ENCODE measurements at places on chromosomes 16 and 17.
A peak's percentile ranks its signal among the peaks of the same experiment; 100 is the strongest.

- no peak for DNase-seq
Observed at GRCh38 chr17:5702951-5703510, 118.7 kb upstream of the NLRP1 start.

GRCh38 chr17:63445571-63445953 is 544 bp downstream of the CYB561 start:
- DNase-seq = peak; percentile 31

- DNase-seq = no peak
Observed at GRCh38 chr16:57031156-57031555, 41.8 kb downstream of the NLRC5 start.

DNA sequence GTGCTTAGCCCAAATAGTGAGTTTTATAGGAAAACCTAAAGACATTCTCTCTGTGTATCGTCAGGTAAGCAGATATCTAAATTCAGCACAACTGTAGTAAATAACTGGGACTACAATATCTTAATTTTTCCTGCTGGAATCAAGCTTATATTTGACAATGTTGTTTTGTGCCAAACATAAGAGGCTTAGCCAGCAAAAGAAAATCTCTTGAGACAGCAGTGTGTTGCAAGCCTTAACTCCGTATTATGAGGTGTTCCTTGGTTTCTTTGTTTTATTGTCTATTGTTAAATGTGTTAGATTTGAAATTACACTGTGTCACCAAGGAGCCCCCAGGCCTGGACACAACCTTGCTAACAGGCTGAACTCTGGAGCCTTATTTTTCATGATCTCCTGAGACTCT is 1570.6 kb upstream of the GOT2 start:
- no peak for DNase-seq

- DNase-seq = no peak
Observed at GRCh38 chr17:63292421-63292820, 153.7 kb downstream of the CYB561 start.

DNA sequence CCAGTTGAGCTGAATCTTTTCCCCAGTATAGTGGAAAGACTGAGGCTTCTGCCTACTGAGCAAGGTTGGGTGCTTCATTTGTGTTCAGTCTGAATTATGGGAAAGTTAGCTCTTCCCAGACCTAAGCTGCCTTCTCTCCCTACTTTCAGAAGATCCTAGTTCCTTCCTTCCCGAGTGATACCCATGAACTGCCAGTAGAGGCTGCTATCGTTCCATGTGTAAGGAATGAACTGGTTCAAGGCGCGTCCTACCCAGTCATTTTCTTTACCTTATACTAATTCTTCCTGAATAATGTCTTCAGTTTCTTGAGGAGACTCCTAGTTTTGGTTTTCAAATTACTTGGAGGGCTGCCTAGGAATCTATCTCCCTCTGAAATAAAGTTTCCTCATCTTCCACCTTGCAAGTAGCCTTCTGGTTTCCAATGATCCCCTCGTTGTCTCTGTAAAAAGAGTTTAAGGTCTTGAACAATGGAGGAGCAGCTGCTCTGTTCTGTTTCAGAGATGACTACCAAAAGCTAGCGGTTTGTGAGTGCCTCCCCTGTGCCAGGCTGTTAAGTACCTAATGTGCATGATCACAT is 934 bp upstream of the AOC2 start:
- DNase-seq = peak; percentile 41

DNA sequence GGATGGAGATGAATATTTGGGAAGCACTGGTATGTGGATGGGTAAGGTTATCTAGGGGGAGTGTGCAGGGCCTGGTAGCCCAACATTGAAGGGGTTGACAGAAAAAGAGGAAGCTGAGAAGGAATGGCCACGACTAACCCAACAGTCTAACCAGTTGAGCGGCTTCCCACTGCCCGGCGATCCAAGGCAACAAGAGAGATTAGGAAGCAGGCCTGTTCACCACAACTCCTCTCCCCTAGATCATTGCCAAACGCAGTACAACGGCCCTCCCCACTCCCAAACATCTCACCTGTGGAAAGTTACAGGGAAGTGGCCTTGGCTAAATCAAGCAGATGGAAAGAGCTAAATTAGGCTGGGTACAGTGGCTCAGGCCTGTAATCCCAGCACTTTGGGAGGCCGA is 11.2 kb upstream of the RANGRF start:
- no peak for DNase-seq

DNA sequence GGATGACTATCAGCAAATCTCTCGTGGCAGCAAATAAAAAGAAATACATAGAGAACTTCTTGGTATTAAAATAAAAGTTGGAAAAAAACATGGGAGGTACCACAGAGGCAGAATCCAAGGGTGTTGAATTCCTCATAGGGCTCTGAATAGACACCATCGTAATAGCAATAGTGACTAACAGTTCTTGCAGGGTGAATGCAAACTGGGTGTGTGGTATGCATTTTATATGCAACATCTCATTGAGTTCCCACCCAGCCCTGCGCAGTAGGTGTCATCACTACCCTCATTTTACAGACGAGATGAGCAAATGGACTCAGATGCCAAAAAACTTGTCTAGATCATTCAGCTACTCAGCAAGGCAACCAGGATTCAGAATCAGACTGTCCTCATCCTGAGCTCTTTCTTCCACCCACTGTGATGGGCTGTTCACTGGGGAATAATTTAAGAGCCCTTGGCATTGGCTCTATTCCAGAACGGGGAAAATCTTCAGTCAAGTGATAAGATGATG is 354.6 kb upstream of the CDH11 start:
- DNase-seq = no peak

- no peak for DNase-seq
Observed at GRCh38 chr17:44924107-44924544, 8.8 kb upstream of the GFAP start.

DNA sequence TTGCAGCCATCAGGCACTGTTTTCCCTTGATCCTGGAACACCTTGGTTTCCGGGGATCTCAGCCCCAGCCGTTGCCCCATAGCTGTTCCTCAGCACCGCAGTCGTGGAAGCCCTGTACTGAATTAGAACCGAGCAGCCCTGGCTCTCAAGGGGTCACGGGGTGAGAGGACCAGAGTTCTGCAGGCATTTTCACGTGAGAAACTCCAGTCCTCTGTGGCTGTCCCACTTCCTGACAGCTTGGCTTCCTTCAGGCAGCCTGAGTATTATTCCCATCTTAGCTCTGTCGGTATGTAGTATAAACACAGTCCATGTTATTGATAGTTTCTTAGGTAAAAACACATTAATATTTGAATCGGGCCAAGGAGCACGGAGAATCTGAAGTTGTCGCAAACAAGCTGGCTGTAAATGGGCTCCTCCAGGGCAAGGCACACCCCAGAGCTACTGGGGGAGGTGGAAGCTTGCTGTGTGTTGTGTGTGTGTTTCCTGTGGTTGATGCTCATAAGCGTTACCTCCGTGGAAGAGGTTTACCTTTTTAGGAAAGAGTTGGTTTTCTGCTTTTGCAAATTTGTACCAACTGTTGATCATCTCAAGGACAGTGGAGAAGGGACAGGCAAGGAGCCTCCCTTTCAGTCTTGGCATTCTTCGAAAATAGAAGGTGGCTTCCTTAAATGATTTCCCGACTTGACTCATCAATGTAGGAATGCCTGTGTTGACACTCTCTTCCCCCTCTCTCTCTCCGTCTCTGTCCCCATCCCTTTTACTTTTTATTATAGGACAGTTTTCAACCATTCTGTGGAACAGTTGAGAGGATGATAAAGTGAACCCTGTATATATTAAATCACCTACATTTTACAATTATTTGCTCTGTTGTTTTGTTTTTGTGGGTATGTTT is 208.9 kb upstream of the CHMP6 start:
- DNase-seq = peak; percentile 27

GRCh38 chr16:69610356-69610755 is 44.6 kb downstream of the NFAT5 start:
- DNase-seq = no peak

DNA sequence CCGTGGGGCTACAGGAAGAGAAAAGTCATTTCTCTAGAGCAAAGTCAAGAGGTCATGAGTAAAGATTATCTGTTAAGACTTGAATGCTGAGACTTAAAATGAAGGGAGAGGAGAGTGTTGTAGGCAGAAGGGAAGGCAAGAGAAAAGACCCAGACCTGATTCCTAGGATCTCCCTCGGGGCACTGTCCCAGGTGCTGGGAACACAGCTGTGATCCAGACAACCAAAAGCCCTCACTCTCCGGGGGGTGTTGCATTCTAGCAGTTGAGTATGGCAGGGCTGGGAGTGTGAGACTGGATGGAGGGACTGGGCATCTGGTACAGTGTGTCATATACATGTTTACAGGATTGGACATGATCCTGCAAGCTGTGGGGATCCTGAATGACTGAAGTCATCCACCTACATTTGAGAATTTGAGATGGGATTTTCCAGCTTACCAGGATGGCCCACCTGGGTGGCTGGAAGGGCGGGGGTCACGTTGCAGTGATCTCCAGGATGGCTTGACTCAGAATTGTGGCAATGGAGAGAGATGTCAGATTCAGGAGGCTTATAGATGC is 29.1 kb downstream of the ARSG start:
- DNase-seq = no peak

GRCh38 chr17:42098730-42099399 is 592 bp upstream of the ZNF385C start:
- DNase-seq = no peak

GRCh38 chr17:82366749-82367148 is 4.8 kb upstream of the UTS2R start:
- no peak for DNase-seq

- peak; percentile 72 for DNase-seq
Observed at GRCh38 chr17:73189417-73190099, 3.3 kb upstream of the COG1 start.

DNA sequence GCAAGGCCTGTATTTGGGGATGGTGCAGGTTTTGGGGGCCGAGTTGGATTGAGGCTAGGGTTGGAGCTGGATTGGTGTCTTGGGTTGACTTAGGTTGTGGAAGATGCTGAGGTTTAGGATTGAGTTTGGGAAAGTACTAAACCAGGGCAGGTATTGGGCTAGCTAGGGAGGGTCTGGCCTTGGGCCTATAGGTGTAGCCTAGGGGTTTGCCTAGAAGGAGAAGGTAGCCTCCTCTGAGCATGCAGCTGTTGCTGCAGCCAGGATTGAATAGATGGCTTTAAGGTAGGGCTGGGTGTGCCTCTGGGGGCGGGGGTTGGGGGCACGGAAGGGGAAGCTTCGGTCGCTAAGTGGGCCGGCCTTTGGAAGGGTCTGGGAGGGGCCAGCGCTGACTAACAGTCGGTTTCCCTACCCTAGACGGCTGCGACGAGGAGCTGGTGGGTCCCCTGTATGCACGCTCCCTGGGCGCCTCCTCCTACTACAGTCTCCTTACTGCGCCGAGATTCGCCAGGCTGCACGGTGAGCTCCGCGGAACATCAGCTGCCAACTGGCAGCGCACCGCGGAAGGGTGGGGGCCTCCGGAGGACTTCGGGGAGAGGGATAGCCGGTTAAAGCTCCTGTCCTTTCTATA is 1.2 kb downstream of the CNTNAP1 start:
- DNase-seq = no peak

- DNase-seq = no peak
Observed at GRCh38 chr17:31391496-31391949, at the start of gene RAB11FIP4. RAB11FIP4 (plus strand) TSS chr17:31391675; CDS start chr17:31391853, 178 bp downstream.

DNA sequence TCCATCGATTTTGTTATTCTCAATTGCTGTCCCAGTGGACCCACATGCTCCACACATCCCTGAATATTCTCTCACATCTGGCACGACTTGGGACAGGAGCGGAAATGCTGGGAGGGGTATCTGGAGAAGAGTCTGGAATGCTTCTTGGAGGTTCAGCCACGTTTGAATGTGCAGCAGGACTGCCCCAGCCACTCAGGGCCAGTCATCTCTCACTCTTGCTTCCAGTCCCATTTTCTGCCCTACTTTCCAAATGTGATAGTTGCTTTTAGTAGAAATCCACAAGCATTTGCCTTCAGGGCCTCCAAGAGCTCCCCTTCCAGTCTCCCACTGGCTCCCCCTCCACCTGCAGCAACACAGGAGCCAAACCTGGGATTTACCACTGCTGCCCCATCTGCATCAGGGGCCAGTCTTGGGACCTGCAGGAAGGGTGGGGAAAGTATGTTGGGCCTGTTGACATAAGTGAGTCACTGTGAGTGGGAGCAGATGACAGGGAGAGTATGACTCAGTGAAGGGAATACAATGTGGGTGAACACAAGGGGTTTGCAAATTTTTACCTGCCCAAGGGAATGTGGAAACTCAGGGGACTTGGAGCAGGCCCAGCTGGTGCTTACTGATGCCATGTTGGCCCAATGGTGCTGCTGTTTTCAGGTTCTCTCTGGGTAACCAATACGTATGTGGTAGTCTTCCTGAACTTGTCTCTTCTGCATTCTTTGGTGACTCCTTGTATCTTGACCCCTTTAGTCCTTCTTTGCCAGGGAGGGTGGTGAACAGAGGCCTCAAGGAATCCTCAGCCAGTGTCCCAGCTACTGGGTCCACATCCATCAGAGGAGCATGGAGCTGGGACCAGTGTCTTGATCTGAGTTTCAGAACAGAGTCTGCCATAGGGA is 78.8 kb upstream of the CRHR1 start:
- DNase-seq = peak; percentile 49

DNA sequence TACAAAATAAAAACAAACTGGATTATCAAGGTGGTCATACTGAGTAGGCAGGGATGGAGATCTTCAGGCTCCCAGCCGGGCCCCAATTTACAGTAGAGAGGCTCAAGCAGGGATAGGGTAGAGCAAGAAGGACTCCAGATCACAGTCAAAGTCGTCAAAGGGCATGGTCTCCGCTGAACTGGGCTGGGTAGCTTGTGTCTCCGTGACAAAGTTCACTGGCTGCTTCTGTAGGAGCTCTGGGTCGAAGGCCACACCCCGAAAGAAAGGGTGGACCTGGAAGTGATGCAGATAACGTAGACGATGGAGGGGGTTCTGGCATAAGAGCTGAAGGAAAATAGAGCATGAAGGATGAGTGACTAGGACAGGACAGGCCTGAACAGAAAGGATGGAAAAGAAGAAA is 3.6 kb downstream of the RSKR start:
- DNase-seq = no peak

- peak; percentile 34 for DNase-seq
Observed at GRCh38 chr17:37276475-37276874, 99.3 kb upstream of the C17orf78 start.

DNA sequence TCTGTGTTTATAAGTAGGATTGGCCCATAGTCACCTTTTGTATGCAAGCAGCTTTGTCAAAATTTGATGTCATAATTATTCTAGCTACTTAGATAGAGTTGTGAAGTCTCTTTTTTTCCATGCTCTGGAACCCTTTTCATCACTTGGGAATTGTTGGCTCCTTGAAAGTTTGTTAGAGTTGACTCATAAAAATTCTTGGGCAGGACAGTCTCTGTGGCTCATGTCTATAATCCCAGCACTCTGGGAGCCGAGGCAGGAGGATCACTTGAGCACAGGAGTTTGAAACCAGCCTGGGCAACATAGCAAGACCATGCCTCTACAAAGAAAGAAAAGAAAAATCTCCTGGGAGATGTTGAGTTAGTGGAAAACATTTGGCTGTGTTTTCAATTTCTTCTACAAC is 45.7 kb upstream of the MRC2 start:
- no peak for DNase-seq

- DNase-seq = no peak
Observed at GRCh38 chr17:33684735-33685134, 391.6 kb upstream of the ASIC2 start.

DNA sequence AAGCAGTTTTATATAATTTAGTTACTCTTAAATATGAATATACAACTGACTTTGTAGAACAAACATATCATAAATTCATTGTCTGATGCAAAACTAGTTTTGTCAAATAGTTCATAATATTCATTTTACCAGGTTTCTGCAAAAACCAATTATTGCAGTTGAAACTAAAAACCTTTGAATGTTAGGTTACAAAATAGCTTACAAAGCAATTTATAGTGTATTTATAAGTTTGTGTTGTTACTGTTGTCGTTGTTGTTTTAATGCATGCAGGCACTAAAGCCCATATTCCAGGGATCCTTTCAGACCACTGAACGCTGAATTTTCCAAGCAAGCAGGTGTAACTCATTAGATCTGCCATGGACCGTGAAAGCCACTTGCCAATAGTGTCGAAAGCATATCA is 427.6 kb downstream of the ZFHX3 start:
- DNase-seq = no peak

Data from RCC 7860 (cell line).